ENCODE measurements at places on chromosomes 11 and 22.

DNA sequence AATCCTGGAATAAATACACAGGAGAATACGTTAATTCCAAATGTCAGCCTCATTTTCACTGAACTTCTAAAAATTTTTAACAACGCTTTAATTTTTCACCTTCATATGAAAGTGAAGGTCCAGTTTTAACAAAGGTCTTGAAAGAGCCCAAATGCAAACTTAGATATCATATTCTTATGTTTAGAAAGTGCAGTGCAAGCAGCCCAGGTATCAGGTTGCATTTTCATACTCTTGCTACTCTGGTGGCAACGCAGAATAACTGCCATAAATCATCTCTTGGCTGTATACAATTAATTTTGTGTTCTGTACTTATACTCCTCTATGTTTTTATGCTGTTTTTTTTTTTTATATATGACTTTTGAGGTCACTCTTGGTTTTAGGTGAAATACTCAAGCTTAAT, 496.7 kb upstream of the ARHGAP42 start:
- DNase-seq: no peak

- peak; percentile 64 for DNase-seq
Measured at GRCh38 chr11:111454561-111455192, 57.5 kb downstream of the BTG4 start.

DNA sequence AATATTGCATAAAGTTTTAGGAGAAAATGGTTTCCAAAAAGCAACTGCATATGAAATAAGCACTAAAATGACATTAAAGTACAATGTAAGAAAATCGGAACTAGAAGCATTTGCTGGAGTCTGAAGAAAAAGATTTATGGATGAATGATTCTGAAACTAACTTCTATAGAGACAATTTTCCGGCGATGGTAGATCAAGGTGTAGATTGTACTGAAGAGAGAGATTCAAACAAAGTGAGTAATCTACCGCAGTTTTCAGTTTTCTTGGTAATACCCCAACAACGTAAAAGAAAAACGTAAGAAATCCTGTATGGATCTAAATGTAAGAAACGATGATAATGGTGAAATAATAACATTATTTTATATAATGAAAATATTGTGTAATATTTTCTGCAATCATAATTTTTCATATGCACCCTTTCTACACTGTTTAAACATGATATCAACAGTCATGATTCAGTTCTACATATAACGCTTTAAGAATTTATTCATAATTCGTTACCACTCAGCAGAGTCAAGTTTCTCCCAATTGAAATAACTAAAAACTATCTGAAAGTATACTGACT, 1.8 kb upstream of the CDPF1 start:
- no peak for DNase-seq

GRCh38 chr22:45263463-45264269, 21.1 kb upstream of the UPK3A start:
- DNase-seq: peak; percentile 74

GRCh38 chr11:100726680-100727079, 39.6 kb downstream of the ARHGAP42 start:
- DNase-seq: no peak

Measured in tongue (tissue), 3 donors.